Hypothalamus (tissue), 51 donors: ENCODE measurements at places on chromosomes 1 and 21.

DNA sequence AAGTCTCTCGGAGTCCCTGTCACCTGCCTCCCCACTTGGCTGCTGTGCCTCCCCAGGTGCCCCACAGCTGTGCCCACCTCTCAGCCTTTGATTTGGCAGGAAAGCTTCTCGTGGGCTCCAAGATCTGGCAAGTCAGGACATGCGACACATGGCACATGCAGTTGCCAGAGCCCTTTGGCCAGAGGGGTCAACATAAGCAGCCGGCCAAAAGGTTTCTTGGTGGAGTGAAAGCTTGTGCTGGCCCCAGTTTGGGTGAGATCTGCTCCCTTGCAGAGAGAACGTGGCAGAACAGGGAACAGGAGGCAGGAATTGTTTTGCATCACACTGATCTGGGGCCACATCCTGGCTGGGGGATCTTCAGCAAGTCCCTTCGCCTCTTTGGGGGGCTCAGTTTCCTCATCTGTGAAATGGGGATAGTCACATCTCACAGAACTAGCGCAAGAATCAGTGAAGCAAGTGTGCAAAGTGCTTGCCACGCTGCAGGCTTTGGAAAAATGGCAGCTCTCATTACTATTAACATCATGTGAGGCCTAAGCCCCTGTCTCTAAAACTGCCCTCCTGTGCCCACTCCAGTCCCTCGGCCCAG, 232.6 kb downstream of the TRABD2B start:
- no peak for DNase-seq

DNA sequence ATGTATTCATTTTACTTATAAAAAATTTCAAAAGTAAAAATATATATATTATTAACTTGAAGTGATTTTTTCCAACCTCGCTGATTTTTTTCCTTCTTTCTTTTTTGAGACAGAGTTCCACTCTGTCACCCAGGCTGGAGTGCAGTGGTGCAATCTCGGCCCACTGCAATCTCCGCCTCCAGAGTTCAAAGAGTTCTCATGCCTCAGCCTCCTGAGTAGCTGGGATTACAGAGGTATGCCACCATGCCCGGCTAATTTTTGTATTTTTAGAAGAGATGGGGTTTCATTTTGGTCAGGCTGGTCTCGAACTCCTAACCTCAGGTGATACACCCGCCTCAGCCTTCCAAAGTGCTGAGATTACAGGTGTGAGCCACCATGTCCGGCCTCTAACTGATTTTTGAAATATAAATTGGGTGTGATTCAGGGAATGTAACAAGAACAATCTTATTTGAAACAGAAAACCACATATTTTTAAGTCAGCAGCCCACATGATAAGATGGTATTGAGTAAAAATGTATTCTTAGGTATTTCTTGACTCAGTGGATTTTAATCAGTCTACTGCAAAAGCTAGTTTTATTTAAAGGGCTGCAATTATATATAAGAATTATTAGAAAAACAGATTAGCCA, 30.0 kb downstream of the ZBTB8B start:
- no peak for DNase-seq

DNA sequence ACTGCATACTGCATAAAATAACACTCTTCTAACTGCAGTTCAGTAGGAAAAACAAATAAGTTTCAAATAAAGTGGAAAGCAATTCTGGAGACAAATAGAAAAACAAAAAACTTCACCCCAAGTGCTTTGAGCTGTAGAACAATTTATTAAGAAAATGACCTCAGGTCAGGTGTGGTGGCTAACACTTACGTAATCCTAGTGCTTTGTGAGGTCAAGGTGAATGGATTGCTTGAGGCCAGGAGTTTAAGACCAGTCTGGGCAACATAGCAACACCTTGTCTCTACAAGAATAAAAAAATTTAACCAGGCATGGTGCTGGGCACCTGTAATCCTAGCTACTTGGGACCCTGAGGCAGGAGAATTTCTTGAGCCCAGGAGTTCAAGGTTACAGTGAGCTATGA, 5.0 kb upstream of the PPT1 start:
- no peak for DNase-seq

GRCh38 chr1:87563211-87563610, 234.5 kb downstream of the LMO4 start:
- DNase-seq: no peak

- no peak for DNase-seq
Measured at GRCh38 chr1:225692517-225692879, 39.6 kb upstream of the ENAH start.

- DNase-seq: no peak
Measured at GRCh38 chr1:56329970-56330369, 249.4 kb downstream of the PLPP3 start.

DNA sequence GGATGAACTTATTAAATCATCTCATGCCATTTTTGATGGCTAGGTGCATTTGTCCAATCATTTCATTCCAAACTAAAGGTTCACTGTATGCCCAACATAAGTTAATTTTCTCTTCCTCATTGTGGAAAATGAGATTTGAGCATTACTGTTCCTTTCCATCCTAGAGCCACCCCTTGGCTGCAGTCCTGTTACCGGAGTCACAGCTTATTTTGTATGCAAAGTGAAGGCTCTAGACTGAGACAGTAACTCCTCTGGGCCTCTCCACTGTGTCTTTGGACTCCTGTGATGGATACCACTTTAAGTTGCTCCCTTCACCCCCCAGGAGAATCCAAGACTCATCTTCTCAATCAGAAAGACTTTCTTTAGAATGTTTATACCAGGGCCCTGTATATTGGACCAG, 59.7 kb downstream of the FGGY start:
- no peak for DNase-seq

GRCh38 chr1:206684478-206685333, at the start of gene MAPKAPK2:
TSS of gene MAPKAPK2 (plus strand) at chr1:206684905. CDS start at chr1:206685230, 325 bp downstream.
- peak; percentile 77 for DNase-seq

GRCh38 chr1:235841938-235842545, 24.7 kb downstream of the LYST start:
- no peak for DNase-seq
